ENCODE measurements at places on chromosomes 3 and 15.

- DNase-seq = no peak
Observed at GRCh38 chr3:141578202-141578973, 91.6 kb downstream of the RASA2 start.

GRCh38 chr3:47571391-47572175 is 7.1 kb downstream of the CSPG5 start:
- no peak for DNase-seq

- DNase-seq = no peak
Observed at GRCh38 chr3:183375337-183375736, 53.1 kb downstream of the MCF2L2 start.

- DNase-seq = no peak
Observed at GRCh38 chr3:153219146-153219545, 57.1 kb downstream of the RAP2B start.

DNA sequence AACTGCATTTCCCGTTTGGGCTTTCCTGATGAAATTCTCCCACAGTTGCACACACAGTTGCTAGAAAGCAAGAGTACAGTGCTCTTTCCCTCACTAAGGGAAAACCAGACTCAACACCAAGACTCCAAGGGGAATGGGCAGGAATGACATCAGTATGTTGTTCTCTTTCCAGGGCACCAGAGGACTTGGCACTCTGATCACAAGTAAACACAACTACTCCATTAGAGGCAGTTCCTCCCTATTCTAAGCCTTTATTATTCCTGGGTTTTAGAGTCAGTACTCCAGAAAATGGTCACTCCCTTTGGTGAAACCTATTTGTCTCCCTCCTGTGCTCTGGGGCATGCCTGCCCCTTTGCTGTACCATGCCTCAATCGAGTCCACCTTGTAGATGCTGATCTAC is 52.3 kb upstream of the VGLL4 start:
- DNase-seq = no peak

- no peak for DNase-seq
Observed at GRCh38 chr15:91956026-91956723, 102.7 kb downstream of the SLCO3A1 start.

- no peak for DNase-seq
Observed at GRCh38 chr3:53163444-53164387, 2.7 kb downstream of the PRKCD start.

- DNase-seq = no peak
Observed at GRCh38 chr15:60824196-60824595, 345.3 kb upstream of the ICE2 start.
